ENCODE measurements at places on chromosomes 3 and 15.

DNA sequence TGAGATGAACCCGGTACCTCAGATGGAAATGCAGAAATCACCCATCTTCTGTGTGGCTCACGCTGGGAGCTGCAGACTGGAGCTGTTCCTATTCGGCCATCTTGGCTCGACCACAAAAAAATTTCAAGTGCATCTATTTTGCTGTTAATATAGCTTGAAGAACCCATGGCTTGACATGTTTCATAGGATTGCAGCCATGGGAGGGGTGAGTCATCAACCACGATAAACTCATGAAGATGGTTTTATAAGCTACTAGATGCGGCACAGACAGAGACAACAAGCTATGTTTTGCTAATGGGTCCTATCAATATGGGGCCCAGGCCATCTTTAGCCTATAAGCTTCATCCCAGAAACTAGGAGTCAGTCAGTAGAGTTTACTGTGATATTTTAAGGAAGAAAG, 100.4 kb upstream of the PHLDB2 start:
- DNase-seq: no peak

GRCh38 chr3:4984511-4984864, 5.3 kb downstream of the BHLHE40 start:
- DNase-seq: no peak

DNA sequence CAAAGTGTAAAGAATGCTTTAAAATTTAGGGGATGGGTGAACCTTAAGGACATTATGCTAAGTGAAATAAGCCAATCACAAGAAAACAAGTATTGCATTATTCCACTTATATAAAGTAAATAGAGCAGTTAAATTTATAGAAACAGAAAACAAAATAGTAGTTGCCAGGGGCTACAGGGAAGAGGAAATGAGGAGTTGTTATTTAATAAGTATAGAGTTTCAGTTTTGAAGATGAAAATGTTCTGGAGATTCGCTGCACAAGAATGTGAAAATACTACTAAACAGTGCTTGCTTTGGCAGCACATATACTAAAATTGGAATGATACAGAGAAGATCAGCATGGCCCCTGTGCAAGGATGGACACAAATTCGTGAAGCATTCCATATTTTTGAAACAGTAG, 32.0 kb downstream of the DNAH12 start:
- DNase-seq: no peak

DNA sequence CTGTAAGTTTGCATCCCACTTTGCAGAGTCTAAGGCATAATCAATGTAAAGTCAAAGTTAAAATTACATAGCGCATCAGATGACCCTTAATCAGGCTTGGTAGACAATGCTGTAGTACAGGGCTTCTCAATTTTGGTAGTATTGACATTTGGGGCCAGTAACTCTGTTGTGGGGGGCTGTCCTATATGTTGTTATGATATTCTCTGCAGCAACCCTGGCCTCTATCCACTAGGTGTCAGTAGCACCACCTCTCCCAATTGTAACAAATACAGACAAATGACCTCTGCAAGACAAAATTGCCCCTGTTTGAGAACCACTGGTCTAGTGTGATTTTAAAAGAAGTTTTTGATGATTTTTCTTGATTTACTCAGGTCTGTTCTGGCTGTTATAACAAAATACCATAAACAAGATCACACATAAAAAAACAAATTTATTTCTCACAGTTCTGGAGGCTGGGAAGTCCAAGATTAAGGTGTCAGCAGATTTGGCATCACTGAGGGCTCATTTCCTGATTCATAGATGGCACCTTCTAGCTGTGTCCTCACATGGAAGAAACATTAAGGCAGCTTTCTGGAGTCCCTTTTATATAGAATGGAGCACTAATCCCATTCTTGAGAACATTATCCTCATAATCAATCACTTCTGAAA, 37.6 kb upstream of the SLC9A9 start:
- DNase-seq: peak; percentile 12

GRCh38 chr3:12993517-12994356, 79.5 kb downstream of the IQSEC1 start:
- peak; percentile 51 for DNase-seq

GRCh38 chr3:173221010-173221409, 80.0 kb upstream of the SPATA16 start:
- no peak for DNase-seq

- DNase-seq: no peak
These were observed 5.8 kb downstream of the MAP2K5 start for GRCh38 chr15:67548236-67548852.

- DNase-seq: no peak
These were observed 35.8 kb downstream of the CTNNB1 start for GRCh38 chr3:41234823-41235721.

GRCh38 chr3:76370749-76371520, 585.6 kb upstream of the ZNF717 start:
- no peak for DNase-seq

- DNase-seq: no peak
These were observed 319.4 kb upstream of the RASGRP1 start for GRCh38 chr15:38883987-38884386.

- DNase-seq: no peak
These were observed 10.0 kb upstream of the CRTC3 start for GRCh38 chr15:90519688-90520087.

DNA sequence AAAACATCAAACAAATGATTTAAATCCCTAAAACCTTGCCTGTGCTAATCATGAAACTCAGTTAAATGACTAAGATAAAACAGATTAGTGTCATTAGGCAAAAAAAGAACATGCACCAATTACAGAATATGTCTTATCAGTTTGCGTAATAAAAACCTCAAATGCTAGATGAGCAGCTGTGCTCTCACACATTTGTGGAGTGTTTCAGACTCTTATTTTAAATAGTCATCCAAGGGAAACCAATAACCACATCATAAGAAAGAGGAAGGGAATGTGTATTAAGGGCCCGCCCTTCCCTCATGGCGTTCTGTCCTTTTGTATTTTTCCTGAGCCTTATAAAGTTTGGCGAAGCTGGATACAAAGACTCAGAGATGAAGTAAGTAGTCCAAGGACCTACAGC, 6.6 kb downstream of the SAMMSON start:
- no peak for DNase-seq

GRCh38 chr3:108127301-108127988, 36.6 kb upstream of the CD47 start:
- DNase-seq: no peak

DNA sequence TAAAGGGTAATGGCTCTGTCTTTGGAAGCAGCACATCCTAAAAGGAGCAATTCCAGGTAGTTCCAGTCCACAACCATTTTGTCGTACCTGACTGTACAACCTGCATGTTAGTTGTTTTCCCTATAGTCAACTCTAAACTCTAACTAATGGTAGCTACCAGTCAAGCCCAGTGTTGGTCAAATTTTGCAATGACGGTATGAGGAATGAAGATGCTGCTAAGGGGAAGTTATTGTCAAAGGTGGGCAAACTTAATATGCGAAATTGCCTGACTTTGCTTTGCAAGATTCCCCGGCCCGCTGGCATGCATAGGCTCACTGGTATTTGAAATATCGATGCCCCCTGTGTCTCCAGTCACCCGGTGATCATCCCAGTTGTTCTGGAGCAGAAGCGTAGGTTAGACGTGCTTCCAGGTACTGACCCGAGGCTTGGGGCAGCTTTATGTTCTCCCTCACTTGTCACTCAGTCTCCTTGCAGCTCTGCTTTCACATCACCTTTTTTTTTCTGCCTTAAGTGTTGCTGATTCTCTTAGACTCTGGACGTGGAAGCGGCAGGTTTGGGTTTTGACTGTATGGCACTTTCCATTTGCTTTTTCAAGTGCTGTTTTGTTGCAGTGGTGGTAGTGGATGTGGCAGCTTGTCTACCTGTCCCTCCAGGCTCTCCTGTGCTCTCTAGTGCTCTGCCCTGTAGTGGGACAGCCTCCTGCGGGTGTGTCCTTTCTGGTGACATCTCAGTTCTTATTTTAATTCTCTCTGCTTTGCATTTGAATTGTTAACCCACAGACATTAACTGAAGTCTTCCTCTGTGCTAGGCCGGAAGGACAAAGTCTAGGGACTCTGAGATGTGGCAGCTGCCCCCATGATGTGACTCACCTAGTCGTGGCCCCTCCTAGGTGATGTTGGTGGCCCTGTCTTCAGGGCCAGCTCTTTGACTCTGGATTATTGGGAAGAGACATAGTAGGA, 95.8 kb upstream of the UMPS start:
- peak; percentile 93 for DNase-seq

DNA sequence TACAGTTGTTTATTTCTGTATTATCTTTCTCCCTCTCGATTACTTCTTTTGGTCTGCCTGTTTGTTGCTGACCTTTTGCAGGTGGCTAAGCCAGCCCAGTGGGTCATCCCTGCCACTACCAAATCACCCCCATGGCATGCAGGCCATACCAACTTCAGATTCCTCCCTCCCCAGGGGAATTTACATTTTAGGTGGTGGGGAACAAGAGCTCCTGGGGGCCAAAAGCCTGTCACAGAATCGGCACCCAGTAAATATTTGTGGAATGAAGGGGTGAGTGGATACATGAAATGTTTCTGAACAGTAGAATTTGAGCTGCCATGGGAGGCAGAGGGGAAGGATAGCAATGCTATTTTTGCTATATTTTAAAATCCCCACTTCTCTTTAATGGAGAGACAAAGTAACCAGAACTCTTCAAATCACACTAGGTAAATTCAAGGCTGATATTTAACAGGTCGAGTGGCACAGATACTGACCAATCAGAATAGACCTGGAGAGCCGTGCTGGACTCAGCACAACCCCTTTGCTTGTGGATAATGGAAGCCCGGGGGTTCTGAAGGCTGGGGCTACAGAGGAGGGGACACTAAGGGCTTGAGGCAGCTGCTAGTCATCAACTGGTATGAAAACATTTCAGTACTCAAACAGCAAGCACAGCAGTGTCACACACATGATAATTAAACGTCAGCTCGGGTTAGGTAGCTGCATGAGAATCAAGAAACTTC, 54.3 kb upstream of the SMAD3 start:
- no peak for DNase-seq

DNA sequence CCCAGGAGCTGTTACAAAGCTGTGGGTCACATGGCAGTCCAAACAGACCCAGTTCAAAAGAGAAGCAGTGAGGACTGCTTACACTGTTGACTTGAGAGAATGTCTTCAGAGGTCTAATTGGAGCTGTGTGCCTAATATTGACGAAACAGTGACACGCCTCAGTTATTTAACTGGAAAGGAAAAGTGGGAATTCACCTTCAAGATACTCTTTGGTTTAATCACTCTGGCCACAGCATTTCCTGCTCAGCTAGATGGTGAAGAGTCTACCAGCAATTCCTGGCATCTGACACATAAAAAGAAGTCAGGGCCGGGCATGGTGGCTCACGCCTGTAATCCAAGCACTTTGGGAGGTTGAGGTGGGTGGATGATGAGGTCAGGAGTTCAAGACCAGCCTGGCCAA, 326.4 kb downstream of the SV2B start:
- DNase-seq: no peak

DNA sequence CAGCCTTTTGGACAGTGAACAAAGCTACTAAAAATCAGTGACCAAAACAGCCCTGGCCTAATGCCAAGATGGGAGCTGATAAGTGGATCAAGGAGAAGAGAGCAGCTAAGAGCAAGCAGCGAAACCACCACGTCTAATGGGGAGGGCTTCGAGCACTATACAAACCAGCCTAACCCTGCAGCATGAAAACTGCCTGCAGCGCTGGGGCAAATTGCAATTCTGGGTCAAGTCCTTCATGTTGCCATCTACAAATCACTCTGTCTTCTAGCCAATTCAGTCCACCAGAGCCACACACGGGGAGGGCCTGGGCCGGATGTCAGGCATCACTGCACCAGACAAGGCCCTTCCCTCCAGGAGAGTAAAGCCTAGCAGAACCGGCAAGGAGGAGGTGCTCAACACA, 30.5 kb upstream of the SPATA12 start:
- no peak for DNase-seq

DNA sequence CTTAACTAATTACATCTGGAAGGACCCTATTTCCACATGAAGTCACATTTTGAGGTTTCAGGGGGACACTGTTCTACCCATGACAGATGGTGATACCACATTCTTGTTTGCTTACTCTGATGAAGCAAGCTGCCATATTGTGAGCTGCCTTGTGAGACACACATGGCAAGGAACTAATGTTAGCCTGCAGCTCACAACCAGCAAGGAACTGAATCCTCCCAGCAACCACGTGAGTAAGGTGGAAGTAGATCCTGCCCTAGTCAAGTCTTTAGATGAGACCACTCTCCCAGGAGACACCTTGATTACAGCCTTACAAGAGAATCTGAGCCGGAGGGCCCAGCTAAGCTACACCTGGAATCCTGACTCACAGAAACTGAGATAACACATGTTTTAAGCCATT, 160.1 kb downstream of the PDE8A start:
- DNase-seq: no peak

GRCh38 chr15:69758810-69759790, 306.5 kb downstream of the RPLP1 start:
- DNase-seq: peak; percentile 26

- no peak for DNase-seq
These were observed 213.9 kb upstream of the RBMS3 start for GRCh38 chr3:29067007-29067406.

DNA sequence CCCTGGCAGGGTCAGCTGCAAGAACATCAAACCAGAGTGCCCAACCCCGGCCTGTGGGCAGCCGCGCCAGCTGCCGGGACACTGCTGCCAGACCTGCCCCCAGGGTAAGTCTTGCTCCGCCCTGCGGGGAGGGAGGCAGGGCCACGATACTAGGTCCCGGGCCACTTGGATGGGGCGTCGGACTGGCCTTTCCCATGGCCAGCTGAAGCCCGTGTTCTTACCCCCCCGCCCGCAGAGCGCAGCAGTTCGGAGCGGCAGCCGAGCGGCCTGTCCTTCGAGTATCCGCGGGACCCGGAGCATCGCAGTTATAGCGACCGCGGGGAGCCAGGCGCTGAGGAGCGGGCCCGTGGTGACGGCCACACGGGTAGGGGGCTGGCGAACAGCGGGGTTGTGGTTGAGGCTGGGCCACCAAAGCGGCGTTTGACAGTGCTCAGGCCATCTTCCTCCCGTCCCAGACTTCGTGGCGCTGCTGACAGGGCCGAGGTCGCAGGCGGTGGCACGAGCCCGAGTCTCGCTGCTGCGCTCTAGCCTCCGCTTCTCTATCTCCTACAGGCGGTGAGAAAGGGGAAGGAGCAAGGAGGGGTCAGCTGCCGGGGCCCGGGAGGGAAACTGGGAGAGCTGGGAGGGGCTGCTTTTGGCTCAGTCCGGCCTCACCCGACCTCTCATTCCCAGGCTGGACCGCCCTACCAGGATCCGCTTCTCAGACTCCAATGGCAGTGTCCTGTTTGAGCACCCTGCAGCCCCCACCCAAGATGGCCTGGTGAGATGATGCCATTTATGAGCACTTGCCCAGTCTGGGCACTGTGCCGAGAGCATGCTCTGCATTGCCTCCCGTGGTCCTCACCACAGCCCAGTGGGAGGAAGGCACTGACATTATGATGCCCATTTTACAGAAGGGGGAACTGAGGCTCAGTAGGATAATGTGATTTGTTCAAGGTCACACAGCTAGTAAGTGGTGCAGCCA, 1.7 kb downstream of the CHRD start:
- peak; percentile 38 for DNase-seq

DNA sequence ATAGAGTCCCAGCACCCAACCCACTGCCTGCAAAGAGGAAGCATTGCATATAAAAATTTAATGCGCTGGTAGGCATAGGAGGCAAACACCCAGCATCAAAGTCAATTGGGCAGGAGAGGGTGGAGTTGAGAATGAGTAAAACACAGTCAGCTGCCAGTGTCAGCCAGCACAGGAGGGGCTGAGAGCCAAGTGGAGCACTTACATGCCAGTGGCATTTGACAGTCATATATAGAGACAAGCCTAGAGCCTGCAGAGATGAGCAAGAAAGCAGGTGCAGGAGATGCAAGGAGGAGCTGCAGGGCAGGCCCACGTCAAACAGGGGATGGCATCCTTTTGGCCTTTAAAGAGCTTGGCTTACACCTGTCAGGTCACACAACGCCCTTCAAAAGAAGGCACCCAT, 27.6 kb upstream of the ZFAND6 start:
- DNase-seq: no peak

GRCh38 chr15:78302579-78303312, 3.3 kb upstream of the SKIC8 start:
- no peak for DNase-seq
